NCI-H748 treated with DMSO at 0.1 percent for 48 hours (cell line): ENCODE measurements at places on chromosomes 5 and 9.

DNA sequence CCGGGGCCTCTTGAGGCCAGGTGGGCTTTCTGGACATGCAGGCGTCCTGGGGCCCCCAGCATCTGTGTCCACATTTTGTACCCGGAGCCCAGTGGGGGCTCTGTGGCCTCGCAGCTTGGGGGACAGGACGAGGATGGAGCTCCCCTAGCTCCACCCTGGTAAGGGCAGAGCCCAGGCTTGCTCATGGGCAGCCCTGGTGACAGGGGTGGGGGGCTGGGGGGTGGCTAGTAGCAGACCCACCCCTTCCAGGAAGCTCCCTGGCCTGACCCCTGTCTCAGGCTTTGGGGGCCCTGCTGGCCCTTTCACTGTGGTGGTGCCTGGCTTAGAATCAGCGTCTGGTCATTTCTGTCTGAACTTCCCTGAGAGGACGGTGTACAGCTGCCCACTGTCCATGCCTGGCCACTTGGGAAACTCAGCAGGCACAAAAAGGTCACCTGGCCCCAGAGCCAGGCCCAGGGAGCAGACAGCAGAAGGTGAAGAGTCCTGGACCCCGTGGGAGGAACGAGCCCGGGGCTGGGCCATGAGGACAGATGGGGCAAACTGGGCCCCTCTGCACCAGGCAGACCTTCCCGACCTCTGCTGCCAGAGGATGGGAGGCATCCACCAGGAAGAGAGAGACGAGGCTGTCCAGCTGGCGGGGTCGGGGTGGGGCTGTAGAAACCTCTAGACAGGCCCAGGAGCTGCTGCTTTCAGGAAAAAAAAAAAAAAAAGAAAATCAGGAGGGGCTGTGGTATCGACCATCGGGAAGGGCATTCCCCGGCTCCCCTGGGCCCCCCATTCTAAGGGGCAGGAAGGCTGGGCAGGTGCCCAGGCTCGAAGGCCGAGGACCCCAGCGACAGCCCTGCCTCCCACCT, 52.8 kb downstream of the EXD3 start:
- no peak for DNase-seq

- DNase-seq = no peak
Observed at GRCh38 chr9:77161966-77162365, 15.4 kb upstream of the VPS13A start.

DNA sequence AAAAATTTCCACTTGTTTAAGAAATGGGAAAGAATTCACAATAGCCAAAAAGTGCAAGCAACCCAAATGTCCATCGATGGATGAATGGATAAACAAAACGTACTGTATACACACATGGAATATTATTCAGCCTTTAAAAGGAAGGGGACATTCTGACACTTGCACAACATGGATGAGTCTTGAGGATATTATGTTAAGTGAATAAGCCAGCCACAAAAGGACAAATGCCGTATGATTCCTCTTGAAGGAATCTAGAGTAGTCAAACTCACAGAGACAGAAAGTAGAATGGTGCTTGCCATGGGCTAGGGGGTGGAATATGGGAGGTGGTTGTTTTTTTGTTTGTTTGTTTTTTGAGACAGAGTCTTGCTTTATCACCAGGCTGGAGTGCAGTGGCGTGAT, 3.8 kb upstream of the ATP6V0E1 start:
- no peak for DNase-seq

DNA sequence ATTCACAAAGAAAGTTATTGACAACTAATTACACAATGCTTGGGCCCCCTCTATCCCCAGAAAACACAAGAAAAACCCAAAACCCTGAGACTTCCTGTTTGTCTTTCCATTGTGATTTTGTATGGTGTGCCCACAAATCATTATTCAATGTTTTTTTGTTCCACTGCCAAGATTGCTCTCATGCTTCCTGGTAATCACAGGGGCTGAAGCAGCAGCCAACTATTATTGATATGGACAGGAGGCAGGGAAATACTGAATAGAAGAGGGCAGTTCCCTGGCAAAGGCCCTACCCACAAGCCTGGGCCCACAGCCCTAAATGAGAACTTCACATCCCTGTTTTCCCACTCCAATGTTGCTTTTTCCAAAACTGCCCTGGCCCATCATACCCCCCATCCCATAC, 21.5 kb upstream of the RFK start:
- DNase-seq = peak; percentile 79

- no peak for DNase-seq
Observed at GRCh38 chr9:92444841-92445240, 20.6 kb upstream of the OMD start.

DNA sequence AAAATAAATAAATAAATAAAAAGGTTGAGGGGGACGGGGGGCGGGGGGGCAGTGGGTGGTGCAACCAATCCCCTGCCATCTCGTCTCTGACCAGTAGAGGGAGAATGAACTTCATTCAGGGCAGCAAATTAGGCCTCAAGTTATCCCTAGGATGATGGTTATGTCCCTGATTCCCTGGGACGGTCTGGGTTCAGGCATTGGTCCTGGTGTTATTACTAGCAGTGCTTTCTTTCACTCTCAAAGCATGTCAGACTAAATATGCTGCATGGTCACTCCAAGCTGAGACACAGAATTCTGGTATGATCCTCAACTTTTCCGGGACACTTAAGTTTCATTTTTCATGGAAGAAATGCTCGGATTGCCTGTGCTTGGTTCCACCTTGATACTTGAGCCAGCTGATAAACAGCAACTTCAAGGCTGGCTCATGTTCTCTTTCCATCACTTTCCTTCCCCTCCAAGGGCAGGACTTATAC, 59.4 kb downstream of the DAP start:
- peak; percentile 18 for DNase-seq

GRCh38 chr5:32251871-32252458, 60.8 kb downstream of the MTMR12 start:
- no peak for DNase-seq

GRCh38 chr5:149141224-149141956, at the start of gene ABLIM3:
ABLIM3 (plus strand) TSS chr5:149141493; CDS start chr5:149142096, 603 bp downstream.
- peak; percentile 19 for DNase-seq

DNA sequence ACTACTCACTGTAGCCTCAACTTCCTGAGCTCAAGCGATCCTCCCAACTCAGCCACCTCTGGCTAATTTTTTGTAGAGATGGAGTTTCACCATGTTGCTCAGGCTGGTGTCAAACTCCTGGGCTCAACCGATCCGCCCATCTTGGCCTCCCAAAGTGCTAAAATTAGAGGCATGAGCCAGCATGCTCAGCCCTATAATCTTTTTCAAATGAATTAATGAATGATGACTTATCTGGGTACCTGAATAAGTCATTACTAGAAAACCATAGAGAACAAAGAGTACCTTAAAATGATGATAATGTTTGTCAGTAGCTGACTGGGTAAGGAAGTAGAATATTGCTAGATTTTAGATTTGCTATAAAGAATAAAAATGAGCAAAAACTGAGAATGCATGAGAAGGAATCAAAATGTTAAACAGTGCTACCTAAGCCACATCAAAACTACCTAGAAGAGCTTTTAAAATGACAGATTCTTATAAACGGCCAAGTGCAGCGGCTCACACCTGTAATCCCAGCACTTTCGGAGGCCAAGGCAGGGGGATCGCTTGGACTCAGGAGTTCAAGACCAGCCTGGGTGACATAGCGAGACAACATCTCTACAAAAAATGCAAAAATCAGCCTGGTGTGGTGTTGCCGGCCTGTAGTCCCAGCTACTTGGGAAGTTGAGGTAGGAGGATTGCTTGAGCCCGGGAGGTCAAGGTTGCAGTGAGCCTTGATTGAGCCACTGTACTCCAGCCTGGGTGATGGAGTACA, 13.6 kb downstream of the FNBP1 start:
- no peak for DNase-seq

- DNase-seq = no peak
Observed at GRCh38 chr9:121942866-121943382, 150.2 kb downstream of the TTLL11 start.

DNA sequence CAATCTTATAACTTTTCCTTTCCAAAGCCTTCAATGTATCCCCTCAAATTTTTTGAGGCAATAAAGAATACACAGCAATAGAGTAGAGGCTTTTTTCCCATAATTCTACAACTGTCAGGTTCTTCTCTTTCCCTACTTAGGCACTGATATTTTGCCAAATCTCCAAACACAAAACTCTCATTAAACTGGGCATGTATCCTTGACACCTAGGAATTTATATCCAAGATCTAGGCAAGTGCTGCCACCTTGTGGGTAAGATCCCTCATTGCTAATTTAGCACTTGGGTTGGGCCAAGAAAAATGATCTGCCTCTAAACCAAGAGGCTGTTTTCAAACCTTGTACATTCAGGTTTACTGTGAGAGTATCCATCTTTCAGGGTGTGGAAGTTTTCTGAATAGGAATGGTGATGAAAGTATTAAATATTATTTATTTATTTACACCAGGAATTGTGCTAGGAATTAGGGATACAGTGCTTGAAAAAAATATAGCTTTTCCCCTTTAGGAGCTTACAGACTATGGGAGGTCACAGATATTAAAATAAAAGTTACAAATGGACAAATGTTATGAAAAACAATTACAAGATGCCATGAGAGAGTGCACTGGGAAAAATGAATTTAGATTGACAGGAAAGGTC, 17.6 kb downstream of the TSTD2 start:
- peak; percentile 44 for DNase-seq
